ENCODE measurements at places on chromosomes 2 and 18.

- DNase-seq: peak; percentile 74
Observed at GRCh38 chr2:230666885-230667712, 45.5 kb upstream of the CAB39 start.

GRCh38 chr18:76064998-76065397 is 430.0 kb downstream of the ZNF516 start:
- no peak for DNase-seq

DNA sequence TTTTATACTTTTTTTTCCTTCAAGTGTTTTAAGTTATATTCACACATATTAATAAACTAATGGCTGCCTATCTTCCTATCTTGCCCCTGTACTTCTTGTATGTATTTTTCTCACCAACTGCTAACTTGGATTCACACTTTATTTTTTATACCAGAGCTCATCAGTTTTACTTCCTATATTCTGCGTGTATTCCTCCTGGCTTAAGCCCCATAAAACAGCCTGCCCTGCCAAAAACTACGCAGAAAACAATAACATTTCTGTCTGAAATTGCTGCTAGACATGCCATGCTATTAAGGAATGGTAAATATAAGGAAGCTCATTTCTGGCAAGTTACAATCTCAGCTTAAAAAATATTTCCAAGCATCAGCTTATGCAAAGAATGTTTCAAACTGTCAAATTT is 172.3 kb downstream of the UBE2E3 start:
- DNase-seq: no peak

- no peak for DNase-seq
Observed at GRCh38 chr18:78975699-78976335, 3.8 kb upstream of the SALL3 start.

DNA sequence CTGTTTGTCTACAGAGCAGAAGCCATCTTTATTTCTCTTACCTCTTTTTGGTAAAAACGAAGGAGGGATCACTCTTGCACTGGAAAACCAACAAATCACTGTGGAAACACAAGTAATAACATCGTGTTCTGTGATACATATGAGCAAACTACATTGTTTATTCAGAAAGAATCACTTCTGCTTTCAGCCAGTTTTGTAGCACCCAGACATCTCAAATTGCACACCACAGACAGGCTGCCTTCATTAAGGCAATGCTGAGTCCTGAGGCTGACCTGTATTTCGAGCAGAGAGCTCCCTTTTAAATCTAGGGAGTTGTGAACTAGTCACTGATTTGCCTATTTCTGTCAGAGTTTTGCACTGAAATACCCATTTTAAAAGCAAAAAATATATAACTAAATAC is 1003.2 kb upstream of the FAM98A start:
- DNase-seq: no peak

- peak; percentile 42 for DNase-seq
Observed at GRCh38 chr2:215664847-215665525, 229.1 kb upstream of the FN1 start.

- DNase-seq: no peak
Observed at GRCh38 chr2:60966507-60967405, 50.8 kb upstream of the PEX13 start.

All from Kasumi-1 (cell line).